ENCODE measurements at places on chromosomes 1 and 21.

- DNase-seq, result no peak
Observed at GRCh38 chr1:85599076-85599491, 18.5 kb downstream of the CCN1 start.

GRCh38 chr21:27580276-27580675 lies 613.4 kb upstream of the ADAMTS5 start:
- DNase-seq, result no peak

DNA sequence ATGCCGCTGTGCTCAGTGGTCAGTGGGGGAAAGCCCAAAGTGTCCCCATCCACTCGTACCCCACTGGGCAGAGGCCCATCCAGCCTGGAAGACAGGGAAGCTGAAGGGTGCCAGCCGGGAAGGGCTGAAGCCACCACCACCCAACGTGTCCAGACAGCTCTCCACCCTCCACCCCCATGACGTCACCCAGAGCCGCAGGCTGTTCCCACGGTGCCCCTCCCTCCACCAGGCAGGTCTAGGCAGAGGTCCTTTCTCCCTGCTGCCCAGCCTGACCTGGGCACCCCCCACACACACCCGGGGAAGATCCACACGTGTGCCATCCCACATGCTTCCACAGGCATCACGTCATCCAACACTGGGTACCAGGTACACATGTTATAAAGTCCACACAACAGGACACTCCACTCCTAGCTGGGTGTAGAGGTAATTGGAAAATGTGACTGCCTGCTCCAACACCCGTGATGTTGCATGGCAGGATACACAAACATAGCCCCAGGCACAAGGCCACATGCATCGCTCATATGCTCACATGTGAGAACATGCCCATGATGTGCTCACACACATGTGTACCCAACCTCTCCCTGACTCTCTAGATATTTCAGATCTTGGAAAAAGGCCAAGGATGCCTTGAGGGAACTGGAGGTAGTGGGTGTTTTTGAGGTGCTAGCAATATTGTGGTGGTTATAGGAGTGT lies 5.1 kb upstream of the ARHGAP30 start:
- no peak for DNase-seq

GRCh38 chr1:76418531-76418930 lies 344.0 kb downstream of the ST6GALNAC3 start:
- DNase-seq, result no peak

- no peak for DNase-seq
Observed at GRCh38 chr1:225949041-225949440, 8.0 kb upstream of the LEFTY2 start.

All from AML-193 (cell line).